ENCODE measurements at places on chromosomes 5 and 9. TPM values are rescaled to one million over a fixed set of nuclear protein-coding genes. Genes with fewer than 3 reads are reported as not detected.

The C7 gene
- total RNA-seq: not detected

The SLC23A1 gene
- total RNA-seq: not detected

GRCh38 chr5:148976569-148977381 lies 86.1 kb downstream of the SH3TC2 start:
- H3K36me3 ChIP-seq: no peaks in the 10 kb centered on the region
- H3K27me3 ChIP-seq: no peaks in the 10 kb centered on the region
- no peak overlapping the region for H3K27ac ChIP-seq
- no peak overlapping the region for H3K4me3 ChIP-seq
- no peak for DNase-seq

DNA sequence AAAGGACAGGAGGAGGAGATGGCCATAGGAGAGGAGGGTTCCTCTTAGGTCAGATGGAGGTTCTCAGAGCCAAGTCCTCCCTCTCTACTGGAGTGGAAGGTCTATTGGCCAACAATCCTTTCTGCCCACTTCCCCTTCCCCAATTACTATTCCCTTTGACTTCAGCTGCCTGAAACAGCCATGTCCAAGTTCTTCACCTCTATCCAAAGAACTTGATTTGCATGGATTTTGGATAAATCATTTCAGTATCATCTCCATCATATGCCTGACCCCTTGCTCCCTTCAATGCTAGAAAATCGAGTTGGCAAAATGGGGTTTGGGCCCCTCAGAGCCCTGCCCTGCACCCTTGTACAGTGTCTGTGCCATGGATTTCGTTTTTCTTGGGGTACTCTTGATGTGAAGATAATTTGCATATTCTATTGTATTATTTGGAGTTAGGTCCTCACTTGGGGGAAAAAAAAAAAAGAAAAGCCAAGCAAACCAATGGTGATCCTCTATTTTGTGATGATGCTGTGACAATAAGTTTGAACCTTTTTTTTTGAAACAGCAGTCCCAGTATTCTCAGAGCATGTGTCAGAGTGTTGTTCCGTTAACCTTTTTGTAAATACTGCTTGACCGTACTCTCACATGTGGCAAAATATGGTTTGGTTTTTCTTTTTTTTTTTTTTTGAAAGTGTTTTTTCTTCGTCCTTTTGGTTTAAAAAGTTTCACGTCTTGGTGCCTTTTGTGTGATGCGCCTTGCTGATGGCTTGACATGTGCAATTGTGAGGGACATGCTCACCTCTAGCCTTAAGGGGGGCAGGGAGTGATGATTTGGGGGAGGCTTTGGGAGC lies 3.1 kb downstream of the EGR1 start:
- no peaks in the 10 kb centered on the region for H3K36me3 ChIP-seq
- no peak overlapping the region for H3K4me3 ChIP-seq
- no peak for DNase-seq

GRCh38 chr9:124248960-124249359 lies 8.8 kb upstream of the NEK6 start:
- no peaks in the 10 kb centered on the region for H3K4me1 ChIP-seq
- H3K36me3 ChIP-seq: no peaks in the 10 kb centered on the region
- no peak overlapping the region for H3K27ac ChIP-seq
- no peaks in the 10 kb centered on the region for H3K27me3 ChIP-seq
- no peak for DNase-seq
- no peak overlapping the region for H3K4me3 ChIP-seq

GRCh38 chr5:52844885-52845284 lies 57.2 kb downstream of the ITGA1 start:
- no peak for DNase-seq
- no peak overlapping the region for H3K4me3 ChIP-seq
- no peaks in the 10 kb centered on the region for H3K27me3 ChIP-seq
- H3K27ac ChIP-seq: no peak overlapping the region

DNA sequence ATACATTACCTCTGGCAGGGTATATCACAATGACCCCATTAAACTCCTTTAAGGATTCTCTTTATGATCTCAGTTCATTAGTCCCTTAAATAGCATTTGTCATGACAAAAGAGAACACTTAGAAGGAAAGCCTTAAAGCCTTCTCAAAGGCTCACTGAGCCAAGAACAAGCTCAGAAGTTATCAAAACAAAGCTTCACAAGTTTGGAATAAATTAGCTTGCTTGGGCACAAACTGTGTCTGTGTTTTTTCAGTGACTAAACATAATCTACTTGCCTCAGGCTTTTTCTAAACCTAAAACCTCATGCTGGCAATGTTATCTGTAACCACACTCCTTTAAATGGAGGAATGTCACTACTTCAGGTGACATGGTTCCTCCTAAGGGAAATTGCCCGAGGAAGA lies 1114.9 kb upstream of the C9orf72 start:
- H3K27me3 ChIP-seq: no peaks in the 10 kb centered on the region
- no peak for DNase-seq
- no peak overlapping the region for H3K4me3 ChIP-seq
- H3K4me1 ChIP-seq: no peaks in the 10 kb centered on the region

DNA sequence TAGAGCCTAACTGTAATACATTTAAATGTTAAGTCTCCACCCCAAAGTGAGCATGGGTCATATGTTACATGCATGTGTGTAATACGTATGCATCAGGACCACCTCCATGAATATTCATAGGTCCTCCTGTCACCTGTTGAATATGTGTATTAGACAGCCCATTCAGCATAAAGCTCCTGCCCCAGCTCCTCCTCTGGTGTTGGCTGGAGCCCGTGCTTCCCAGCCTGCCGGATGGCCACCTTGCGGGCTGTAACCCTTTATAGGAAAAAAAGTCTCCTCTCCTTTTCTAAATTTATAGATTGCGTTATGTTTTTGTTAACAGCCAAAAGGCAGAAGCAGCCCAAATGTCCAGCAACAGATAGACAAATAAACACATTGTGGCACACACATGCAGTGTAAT lies 299.5 kb downstream of the MED10 start:
- no peak for DNase-seq
- no peak overlapping the region for H3K27ac ChIP-seq
- no peak overlapping the region for H3K4me3 ChIP-seq
- H3K4me1 ChIP-seq: no peaks in the 10 kb centered on the region
- H3K36me3 ChIP-seq: no peaks in the 10 kb centered on the region

DNA sequence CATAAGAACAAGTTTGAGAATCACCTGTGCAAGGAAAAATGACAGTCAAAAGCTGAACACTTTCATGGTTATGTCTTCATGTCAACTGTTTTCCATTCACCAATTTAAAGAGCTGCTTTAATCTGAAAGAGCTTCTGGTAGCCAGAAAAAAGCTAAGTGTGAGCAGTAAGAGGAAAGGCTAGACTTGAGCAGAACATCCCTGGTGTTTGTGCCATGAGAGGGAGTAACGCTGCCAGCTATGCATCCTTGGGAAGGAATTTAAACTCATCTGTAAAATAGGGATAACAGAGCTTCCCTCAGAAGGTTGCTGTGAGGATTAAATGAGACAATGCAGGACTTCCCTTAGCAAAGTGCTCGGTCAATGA lies 193.7 kb downstream of the MAPKAP1 start:
- H3K4me3 ChIP-seq: no peak overlapping the region
- H3K36me3 ChIP-seq: peaks cover 3% of the 10 kb centered on the region
- H3K27ac ChIP-seq: peak overlapping the region; percentile 14
- no peak for DNase-seq
- no peaks in the 10 kb centered on the region for H3K27me3 ChIP-seq

GRCh38 chr5:124729720-124730359 lies 16.6 kb downstream of the ZNF608 start:
- H3K36me3 ChIP-seq: no peaks in the 10 kb centered on the region
- H3K4me1 ChIP-seq: no peaks in the 10 kb centered on the region
- DNase-seq: no peak
- no peak overlapping the region for H3K27ac ChIP-seq
- no peak overlapping the region for H3K4me3 ChIP-seq

DNA sequence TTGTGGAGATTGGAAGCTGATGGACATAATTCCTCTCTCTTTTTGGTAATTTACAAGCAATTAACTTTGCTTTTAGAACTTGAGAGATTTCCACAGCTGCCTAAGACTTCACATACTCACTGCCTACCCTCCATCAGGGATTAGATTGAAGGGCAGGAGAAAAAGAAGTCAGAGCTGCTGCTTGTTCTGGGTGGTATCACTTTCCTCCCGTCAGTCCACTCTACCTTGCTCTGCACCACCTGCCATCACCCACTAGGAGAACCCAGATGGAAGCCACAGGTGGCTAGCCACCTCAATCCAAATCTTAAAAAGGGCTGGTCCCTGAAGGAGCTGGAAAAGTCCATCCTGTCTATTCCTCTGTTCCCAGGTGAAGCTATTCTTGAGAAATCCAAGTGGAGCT lies 10.5 kb downstream of the IRF1 start:
- H3K27ac ChIP-seq: no peak overlapping the region
- no peak overlapping the region for H3K4me3 ChIP-seq
- H3K4me1 ChIP-seq: peaks cover 73% of the 10 kb centered on the region
- H3K36me3 ChIP-seq: peaks cover 23% of the 10 kb centered on the region

DNA sequence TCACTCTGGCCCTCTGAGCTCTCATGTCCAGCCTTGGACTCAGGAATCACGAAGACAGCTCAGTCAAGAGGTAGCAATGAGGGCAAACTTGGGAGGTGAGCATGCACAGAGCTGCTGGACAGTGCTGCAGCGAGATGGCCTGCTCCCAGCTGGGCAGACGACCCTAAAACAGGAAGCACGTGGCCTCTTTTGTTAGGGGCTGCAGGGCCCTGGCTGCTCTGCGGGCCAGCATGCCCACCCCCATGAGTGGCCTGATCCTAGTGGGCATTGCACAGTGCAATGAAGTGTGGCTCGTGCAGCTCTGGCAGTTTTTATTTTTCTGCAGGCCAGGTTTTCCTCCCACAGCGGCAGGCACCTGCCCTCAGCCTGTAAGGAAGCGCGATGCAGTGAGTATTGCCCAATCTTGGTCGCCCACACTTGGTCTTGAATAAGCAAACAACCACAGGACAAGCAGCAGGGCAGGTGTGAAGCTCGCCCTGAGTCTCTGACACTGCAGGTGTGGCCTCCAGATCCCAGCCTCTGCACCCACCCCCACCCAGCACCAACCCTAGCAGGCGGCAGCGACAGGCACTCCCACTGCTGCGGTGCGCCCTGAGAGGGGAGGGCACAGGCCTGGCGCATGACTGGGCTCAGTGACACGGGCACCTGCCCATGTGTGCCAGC lies 60.8 kb downstream of the SEMA4D start:
- peak; percentile 85 for DNase-seq
- H3K4me3 ChIP-seq: peak overlapping the region; percentile 45
- no peaks in the 10 kb centered on the region for H3K27me3 ChIP-seq
- H3K36me3 ChIP-seq: peaks cover 16% of the 10 kb centered on the region
- peak overlapping the region; percentile 55 for H3K27ac ChIP-seq

GRCh38 chr5:118577621-118578020 lies 410.7 kb downstream of the DTWD2 start:
- H3K27me3 ChIP-seq: no peaks in the 10 kb centered on the region
- H3K4me1 ChIP-seq: no peaks in the 10 kb centered on the region
- no peak overlapping the region for H3K27ac ChIP-seq
- no peak for DNase-seq

DNA sequence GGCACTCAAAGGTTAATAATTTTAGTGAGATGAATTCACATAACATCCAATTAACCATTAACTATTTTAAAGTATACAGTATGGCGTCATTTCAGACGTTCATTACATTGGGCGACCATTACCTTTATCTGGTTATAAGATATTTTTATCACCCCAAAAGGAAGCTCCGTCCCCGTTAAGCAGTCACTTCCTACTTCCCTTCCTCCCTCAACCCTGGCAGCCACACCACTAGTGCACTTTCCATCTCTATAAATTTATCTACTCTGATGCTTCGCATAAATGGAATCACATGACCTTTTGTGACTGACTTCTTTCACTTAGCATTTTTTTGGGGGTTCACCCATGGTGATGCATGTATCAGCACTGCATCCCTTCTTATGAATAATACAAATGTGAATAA lies 168.3 kb upstream of the PUM3 start:
- no peak overlapping the region for H3K4me3 ChIP-seq
- no peak for DNase-seq
- no peak overlapping the region for H3K27ac ChIP-seq
- H3K27me3 ChIP-seq: no peaks in the 10 kb centered on the region
